ENCODE measurements at places on chromosomes 12 and 14.

GRCh38 chr14:104437703-104438102 is 141.9 kb upstream of the C14orf180 start:
- no peak for DNase-seq

GRCh38 chr14:54881761-54882401 is 20.7 kb downstream of the GCH1 start:
- no peak for DNase-seq

- no peak for DNase-seq
These were observed 238.4 kb downstream of the TMEM132D start for GRCh38 chr12:129665414-129665813.

DNA sequence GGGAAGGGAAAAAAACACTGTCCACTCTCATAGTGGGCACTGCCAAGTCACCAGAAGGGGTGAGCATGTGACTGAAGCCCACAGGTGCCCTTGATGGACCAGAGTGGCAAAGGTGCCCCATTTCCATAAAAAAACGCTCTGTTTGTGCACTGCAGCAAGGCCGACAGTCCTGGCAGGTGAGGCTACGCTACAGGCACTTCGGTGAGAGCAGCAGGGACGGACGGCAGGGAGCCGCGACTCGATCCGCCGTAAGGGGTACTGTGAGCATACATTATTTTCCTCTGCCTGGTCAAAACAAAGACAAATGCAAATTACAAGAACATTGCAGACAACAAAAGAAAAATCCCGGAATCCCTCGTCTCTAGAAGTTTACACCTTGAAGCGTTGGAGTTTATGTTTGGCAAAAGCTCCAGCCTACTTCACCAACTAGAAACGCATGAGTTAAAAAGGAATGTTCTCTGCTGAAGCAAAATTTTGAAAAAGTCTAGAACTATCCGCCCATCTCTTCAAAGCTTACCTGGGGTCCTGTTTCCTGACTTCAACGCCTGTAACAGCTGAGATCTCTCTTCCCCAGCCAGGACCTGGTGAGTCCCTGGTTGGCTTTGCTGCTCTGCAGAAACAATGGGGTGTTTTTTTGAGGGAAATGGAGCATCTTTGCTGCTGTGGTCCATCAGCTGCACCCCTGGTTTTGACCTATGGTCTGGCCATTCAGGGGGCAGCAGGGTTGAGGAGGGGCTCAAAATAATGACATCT is 52.9 kb upstream of the RFLNA start:
- DNase-seq: no peak

- DNase-seq: no peak
These were observed 48.6 kb downstream of the GPR68 start for GRCh38 chr14:91195881-91196280.

All from forelimb muscle (tissue), 1 donor.